Fibroblast of lung (primary cell): ENCODE measurements at places on chromosomes 16 and 17. TPM values are rescaled to one million over a fixed set of nuclear protein-coding genes. Genes with fewer than 3 reads are reported as not detected.

GRCh38 chr16:77949445-77949844 lies 72.9 kb upstream of the CLEC3A start:
- DNase-seq: no peak

DNA sequence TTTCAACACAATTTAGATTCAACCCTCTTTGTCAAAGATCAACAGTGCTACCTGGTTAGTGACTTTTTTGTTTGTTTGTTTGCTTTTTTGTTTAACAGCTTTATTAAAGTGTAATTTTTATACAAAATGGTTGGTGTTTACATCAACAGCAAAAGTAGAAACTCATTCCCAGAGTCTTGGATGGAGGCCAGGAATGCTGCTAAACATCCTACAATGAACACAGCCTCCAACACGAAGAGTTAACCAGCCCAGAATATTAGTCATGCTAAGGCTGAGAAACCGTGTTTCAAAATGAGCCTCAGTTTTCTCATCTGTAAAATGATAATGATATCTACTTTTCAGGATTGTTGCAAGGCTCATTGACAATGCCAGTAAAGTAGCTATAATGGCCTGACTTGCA lies 211.0 kb upstream of the MAF start:
- peak; percentile 3 for DNase-seq

GRCh38 chr16:52271088-52271750 lies 275.7 kb downstream of the TOX3 start:
- DNase-seq: no peak

GRCh38 chr17:15965528-15965927 lies 20.6 kb downstream of the ADORA2B start:
- no peak for DNase-seq

- DNase-seq: no peak
Observed at GRCh38 chr16:76194616-76195015, 82.6 kb upstream of the CNTNAP4 start.

GRCh38 chr17:44209786-44210341 lies 9.6 kb downstream of the UBTF start:
- no peak for DNase-seq

DNA sequence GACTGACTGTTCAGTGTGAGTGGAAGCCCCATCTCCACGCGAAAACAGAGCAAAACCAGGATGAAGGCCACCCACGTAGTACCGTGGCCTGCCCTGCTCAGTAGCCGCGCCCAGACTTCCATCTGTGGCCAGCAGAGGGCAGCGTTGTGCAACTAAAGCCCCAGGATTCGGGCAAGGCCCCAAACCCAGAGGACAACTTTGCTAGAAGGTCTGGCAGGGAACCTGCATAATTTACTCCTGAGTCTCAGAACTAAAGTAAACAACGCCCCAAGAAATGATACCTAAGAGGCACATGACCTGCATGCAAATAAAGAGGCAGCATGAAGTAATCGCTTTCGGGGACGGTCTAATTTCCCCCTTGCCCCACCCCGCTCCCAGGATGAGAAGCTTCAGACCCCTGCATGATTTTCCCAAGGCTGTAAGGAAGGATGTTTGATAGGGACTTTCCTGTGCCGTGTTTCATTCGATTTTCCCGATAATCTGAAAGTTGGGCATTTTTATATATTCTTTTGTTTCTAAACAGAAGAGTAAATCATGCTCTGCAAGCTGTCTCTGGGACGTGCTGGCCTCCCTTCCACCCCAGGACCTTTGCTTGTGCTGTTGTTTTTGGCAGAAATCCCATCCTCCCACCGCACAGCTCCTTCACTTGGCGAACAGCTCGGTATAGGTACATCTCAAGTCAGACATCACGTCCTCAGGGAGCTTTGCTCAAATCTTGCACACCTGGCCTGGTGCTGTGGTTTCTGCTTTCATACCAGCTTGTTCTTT lies 18.6 kb downstream of the HSBP1 start:
- peak; percentile 84 for DNase-seq

GRCh38 chr17:70654706-70655105 lies 485.4 kb downstream of the KCNJ2 start:
- no peak for DNase-seq

GRCh38 chr16:80824623-80825364 lies 20.4 kb upstream of the CDYL2 start:
- peak; percentile 81 for DNase-seq

GRCh38 chr16:85574672-85575475 lies 38.2 kb upstream of the GSE1 start:
- DNase-seq: no peak

- DNase-seq: peak; percentile 61
Observed at GRCh38 chr16:27839419-27839818, 224.1 kb downstream of the GSG1L start.

GRCh38 chr17:9868552-9868951 lies 36.5 kb downstream of the RCVRN start:
- no peak for DNase-seq

GRCh38 chr16:11094857-11095565 lies 150.6 kb downstream of the CLEC16A start:
- DNase-seq: no peak

GRCh38 chr17:76953946-76954345 lies 85.7 kb downstream of the MGAT5B start:
- no peak for DNase-seq

DNA sequence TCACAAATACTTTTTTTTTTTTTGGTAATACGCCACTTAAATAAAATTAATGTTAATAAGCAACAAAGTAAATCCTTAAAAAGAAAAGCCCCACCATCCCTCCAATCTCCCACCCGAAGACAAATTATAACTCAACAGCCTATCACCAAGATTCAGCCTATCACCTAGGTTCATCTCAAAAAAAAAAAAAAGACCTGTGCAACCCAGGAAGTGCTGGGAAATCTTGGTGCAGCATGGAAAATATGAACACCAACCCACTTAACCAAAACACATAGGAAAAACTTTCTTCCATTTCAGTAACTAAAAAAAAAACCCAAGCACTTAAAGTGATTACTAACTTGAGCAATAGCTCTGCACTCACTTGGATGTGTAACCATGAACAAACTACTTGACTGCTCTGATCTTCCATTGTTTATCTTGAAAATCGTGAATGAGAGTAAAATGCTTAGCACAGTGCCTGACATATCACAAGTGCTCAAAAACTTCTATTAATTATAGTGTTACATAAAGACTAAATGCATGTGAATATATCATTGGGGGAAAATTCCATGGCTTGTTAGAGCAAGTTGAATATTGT lies 90.4 kb downstream of the STH start:
- no peak for DNase-seq

GRCh38 chr16:47599512-47599911 lies 138.4 kb downstream of the PHKB start:
- no peak for DNase-seq

The ST3GAL2 gene
- total RNA-seq: 9.5 and 17.8 TPM in 2 replicates

The HSD11B2 gene
- under 0.01 TPM in 1 of 2 replicates, not detected in the other for total RNA-seq

The SLC38A7 gene
- 23.9 and 30.1 TPM in 2 replicates for total RNA-seq

The CTCF gene
- 20.0 and 21.1 TPM in 2 replicates for total RNA-seq

The PRR15L gene
- total RNA-seq: not detected in 2 replicates

The PRSS33 gene
- not detected in 2 replicates for total RNA-seq

The KRTAP3-1 gene
- total RNA-seq: not detected in 2 replicates

The MFAP4 gene
- 81.3 and 137 TPM in 2 replicates for total RNA-seq

The RAPGEFL1 gene
- 1.2 and 1.3 TPM in 2 replicates for total RNA-seq

The ZNF830 gene
- total RNA-seq: 14.4 and 21.6 TPM in 2 replicates

The DPEP1 gene
- under 0.01 and 0.17 TPM in 2 replicates for total RNA-seq

The AIPL1 gene
- total RNA-seq: under 0.01 TPM in 1 of 2 replicates, not detected in the other

The LRRC46 gene
- total RNA-seq: under 0.01 TPM in 2 replicates

The CENPV gene
- 9.2 and 9.8 TPM in 2 replicates for total RNA-seq

The TRIM47 gene
- total RNA-seq: 16.0 and 18.2 TPM in 2 replicates

The SALL1 gene
- total RNA-seq: under 0.01 and 0.17 TPM in 2 replicates

The ELMO3 gene
- 0.26 and 0.33 TPM in 2 replicates for total RNA-seq
